CD4-positive, alpha-beta memory T cell (primary cell): ENCODE measurements at places on chromosomes 3 and 15.

DNA sequence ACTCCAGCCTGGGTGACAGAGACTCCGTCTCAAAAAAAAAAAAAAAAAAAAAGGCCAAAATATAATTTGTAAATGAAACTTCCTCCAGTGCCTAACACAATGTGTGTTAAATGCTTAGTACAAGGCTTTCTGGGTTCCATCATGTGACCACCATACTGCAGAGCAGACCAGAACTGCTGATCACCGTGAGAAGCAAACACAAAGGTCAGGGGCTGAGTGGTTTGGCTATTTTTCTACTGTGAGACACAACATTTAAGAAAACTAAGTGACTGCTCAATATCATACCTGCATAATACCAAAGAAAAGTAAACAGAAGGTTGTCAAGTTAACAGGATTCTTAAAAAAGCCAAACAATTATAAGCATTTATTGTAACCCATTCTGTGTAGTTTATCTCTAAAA is 13.2 kb downstream of the ABCC5 start:
- no peak for DNase-seq

GRCh38 chr15:91780387-91780786 is 73.1 kb upstream of the SLCO3A1 start:
- DNase-seq: no peak

DNA sequence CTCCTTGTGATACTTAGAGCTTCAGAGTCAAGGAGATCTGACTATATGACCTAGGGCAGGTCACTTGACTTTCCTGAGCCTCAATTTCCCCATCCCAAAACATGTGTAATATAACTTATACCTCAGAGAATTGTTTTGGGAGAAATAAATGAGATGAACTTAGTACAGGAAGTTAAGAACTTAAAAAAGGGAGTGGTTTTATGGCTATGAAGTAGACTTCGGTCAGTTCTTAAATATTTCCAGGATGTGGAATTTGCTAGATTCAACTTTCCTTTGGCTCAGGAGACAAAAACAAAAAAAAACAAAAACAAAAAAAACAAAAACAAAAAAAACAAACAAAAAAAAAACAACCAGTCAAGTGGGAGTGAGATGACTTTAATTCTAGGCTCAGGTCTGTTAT is 116.7 kb downstream of the EDEM1 start:
- no peak for DNase-seq

GRCh38 chr3:144312702-144313101 is 341.1 kb downstream of the DIPK2A start:
- no peak for DNase-seq

DNA sequence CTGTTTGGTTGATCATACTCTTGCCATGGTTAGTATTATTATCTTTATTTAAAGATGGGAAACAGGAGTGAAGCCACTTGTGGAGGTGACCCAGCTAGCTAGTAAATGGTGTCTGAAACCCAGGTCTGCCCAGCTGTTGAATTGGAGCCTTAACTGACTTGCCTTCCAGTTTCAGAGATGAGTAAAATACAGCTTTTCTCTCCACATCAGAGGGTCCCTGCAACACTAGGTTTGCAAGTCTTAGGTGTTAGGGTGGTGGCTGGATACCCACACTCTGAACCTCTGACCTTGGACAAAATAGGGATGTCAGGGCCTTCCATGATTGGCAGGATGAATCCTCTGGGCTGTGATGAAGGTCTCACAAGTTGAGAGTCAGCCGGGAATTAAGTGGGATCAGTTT is 4.1 kb downstream of the FLNB start:
- no peak for DNase-seq

GRCh38 chr3:9861201-9861600 is 17.4 kb upstream of the RPUSD3 start:
- DNase-seq: no peak

- no peak for DNase-seq
Observed at GRCh38 chr3:32245200-32245599, 6.7 kb downstream of the CMTM8 start.

GRCh38 chr3:139293665-139294023 is 50.2 kb upstream of the MRPS22 start:
- DNase-seq: no peak

DNA sequence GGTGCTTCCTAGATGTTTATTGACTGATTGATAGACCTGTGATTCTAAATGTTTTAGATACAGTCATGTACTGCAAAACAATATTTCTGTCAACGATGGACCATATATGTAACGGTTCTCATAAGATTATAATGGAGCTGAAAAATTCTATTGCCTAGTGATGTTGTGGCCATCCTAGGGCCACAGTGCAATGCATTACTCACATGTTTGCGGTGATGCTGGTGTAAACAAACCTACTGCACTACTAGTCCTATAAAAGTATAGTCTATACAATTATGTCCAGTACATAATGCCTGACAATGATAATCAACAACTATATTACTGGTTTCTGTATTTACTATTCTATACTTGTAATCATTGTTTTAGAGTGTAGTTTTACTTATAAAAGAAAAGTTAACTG is 46.8 kb downstream of the CHST2 start:
- DNase-seq: no peak

GRCh38 chr15:99010768-99011167 is 3.2 kb upstream of the PGPEP1L start:
- no peak for DNase-seq

GRCh38 chr3:158110658-158111018 is 749 bp downstream of the RSRC1 start:
- DNase-seq: no peak

DNA sequence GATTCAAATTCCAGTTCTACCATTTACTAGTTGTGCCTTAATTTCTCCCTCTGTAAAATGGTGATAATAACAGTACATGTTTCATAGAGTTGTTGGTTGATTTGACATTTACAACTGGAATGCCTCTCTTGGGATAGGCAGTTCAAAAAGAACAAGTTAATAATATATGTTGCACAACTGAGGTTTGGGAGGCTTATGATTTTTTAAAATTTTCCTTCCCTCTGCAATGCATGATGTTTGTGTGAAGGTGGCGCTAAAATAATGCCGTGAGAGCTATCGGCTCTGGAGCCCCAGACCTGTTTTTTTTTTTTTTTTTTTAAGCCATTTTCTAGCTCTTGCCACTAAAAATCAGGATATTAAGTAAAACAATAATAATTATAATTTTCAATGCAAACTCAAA is 18.6 kb downstream of the DNAJB11 start:
- DNase-seq: no peak

GRCh38 chr15:59739557-59740186 is 50.6 kb upstream of the BNIP2 start:
- DNase-seq: no peak

DNA sequence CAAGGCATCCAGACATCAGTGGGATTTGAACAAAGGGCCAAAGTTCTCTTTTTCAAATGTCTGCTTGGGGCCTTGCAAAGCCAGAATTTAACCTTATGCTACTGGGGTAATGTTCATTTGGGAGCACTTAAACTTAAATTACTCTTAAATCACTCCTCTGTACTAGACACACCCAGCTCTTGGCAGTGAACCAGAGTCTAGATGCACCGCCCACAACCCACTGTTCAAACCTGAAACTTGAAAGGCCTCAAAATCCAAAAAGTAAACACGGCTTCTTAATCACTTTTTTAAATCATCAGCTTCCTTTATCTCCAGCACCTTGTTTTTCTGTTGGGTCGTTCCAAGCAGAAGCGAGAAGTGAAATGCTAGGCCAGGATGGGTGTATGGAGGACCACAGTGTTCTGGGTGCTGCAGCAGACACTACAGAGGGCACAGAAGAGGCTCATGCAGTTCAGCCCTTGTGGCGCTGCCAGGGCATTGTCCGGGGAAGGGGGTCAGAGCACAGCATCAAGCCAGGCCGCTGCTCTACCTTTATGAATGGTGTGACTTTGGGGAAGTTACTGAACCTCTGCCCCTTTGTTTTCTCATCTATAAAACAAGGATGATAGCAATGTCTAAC is 28.8 kb downstream of the MECOM start:
- no peak for DNase-seq

DNA sequence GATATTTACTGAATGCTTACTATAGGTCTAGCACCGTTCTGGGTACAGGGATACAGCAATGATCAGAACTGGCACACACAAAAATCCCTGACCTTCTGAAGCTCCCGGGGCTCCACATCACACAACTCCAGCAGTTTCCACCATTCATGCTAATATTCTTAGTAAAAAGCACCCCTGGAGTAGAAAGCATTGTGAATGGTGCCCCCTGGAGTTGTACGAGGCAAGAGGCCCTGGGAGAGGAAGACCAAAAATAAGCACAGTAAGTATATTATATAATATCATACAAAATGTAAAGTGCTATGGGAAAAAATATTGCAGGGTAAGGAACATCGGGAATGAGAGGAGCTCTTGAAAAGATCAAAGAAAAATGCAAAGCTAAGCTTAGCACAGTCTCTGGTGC is 790 bp upstream of the SRGAP3 start:
- no peak for DNase-seq

DNA sequence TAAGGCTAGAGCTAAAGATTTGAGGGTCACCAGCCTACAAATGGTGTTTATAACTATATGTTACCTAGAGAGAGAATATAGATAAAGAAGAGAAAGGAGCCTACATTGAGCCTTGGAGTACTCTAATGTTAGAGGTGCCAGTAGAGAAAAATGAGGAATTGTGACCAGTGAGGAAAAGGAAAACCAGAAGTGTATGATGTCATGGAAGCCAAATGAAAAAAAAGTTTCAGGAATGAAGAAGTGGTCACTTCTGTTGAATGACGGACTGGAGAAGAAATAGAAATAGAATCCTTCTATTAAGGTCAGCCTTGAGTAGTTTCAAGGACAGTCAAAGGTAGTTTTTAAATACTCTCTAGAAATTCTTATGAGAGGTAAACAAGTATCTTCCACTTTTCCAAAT is 51.2 kb upstream of the MLF1 start:
- no peak for DNase-seq

DNA sequence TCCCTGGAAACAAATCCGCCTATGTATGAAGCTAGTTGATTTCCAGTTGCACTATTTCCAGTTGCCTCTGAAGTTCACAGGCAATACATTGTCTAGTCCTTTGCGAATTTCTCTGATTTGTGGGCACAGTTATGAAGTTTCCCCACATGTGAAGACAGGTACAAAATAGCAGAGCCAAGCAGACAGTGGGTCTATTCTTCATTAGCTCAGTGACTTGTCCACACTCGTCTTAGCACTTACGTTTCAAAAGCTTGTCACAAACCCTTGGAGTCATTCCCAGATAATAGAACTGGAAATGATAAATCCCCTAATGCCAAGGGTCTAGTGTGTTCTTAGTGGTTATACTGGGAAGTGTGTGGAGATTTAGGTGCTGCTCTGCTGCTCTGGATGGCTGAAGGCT is 14.5 kb downstream of the SRPRB start:
- DNase-seq: no peak

DNA sequence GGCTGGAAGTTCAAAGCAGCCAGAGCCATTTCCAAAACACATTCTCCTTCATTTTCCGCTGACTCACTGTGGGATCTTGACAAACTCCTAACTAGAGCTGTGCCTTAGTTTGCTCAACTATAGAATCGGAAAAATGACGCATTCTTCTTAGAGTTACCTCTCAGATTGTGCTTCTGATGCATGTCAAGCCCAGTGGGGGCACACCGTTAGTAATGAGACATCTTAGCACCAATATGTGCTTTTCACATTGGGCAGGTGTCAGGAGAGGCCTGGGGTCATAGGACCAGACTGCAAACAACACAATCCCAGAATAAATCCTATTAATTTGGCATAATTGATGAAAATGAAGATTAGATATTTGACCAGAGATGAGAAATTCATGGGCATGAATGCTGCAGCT is 71.3 kb upstream of the UBE3A start:
- DNase-seq: no peak

- DNase-seq: no peak
Observed at GRCh38 chr3:105844704-105845103, 24.1 kb downstream of the CBLB start.

DNA sequence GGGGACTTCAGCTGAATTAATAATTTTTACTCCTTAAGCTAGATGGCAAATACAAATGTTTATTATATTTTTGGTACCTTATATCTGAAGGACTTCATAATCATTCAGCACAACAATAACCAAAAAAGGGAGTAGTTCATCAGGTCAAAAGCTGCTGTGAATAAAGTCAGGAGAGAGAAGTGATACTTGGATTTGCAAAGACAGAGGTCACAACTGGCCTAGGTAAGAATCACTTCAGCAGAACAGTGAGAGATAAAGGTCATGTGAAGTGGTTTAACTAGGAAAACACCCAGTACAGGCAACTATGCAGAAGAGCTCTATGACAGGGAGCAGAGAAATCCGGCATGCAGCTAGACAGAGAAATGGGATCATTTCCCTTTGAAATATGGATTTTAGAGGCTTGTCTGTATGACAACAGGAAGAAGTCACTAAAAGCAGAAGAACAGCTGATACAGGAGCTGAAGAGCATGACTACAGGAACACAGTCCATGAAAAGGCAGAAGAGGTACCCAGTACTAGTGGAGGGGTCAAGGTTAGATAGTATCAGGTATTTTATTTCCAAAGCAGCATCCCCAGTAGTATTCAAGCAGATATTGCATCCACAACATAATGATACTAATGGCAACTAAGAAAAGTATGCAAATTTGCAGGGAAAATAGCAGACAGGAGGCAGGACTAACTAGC is 25.7 kb downstream of the ZMAT3 start:
- DNase-seq: no peak

- peak; percentile 19 for DNase-seq
Observed at GRCh38 chr3:167740961-167741587, 5.6 kb downstream of the SERPINI1 start.

DNA sequence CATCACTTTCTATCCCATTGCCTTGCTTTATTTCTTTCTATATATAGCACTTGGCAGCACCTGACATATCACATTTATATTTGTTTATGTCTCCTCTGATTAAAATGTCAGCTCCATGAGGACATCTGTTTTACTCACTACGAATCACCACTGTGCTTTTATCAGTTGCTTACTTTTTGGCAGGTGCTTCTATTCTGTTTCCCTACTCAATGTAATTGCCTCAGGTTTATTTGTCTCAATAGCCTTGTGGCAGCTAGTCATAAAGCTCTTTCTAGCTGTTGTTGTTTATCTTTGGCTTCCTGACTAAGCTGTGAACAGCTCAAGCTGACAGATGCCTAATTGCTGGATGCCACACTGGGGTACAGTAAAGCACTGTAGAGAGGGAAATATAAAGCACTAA is 85.5 kb downstream of the VPS13C start:
- DNase-seq: no peak

DNA sequence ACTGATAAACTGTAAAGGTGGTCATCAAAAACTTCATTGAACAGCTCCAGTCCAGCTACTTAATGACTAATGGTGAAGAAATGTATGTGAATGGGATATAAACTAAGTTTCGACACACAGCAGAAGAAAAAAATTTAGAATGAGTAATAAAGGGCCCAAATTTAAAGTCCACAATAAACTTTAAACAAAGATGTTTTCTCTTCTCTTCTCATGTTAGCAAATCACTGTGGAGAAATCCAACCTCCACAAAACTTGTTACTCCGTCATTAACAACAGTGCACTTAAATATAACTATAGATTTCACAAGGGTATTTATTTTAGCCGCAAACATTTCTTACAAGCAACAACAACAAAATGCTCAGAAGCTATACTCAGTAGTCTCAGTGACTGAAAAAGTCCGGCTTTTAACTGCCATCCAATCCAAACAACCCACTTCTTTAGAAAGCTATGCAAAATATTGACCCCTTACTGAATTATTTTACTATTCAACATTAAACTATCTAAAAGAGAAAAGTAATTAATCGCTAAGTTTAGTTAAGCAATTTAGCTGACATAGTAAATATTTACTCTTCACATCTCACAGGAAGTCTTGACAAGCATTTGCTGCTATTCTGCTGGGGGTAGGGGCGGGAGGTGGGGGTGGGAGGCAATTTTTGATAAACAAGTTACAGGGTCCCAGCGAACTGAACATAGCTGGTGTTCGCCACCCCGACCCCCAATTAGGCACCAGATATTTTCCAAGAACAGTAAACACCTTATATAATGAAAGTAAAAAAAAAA is 2.4 kb downstream of the IGF2BP2 start:
- no peak for DNase-seq
